OCI-M1 (cell line): ENCODE measurements at places on chromosomes 16 and 17.
A peak's percentile ranks its signal among the peaks of the same experiment; 100 is the strongest.

DNA sequence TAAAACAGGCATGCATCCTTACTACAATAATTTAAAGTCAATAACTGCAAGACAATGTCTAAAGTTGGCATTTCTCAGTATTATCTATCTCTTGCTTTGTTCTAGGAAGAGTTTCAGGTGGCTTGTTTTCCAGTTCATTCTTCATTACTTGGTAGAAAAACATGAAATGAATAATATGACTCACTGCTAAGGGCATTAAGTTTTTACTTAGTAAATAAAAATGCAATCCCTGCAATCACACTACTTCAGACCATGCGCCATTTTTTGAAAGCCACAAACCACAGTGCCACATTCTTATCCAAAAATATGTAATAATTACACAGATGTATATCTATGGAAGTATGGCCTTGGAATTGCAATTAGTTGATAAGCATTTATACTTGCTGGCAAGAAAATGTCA is 55.4 kb downstream of the CREBBP start:
- no peak for DNase-seq

- no peak for DNase-seq
Observed at GRCh38 chr17:81405411-81405872, 10.2 kb downstream of the BAHCC1 start.

GRCh38 chr16:1054660-1055556 is 17.6 kb upstream of the SSTR5 start:
- peak; percentile 45 for DNase-seq

DNA sequence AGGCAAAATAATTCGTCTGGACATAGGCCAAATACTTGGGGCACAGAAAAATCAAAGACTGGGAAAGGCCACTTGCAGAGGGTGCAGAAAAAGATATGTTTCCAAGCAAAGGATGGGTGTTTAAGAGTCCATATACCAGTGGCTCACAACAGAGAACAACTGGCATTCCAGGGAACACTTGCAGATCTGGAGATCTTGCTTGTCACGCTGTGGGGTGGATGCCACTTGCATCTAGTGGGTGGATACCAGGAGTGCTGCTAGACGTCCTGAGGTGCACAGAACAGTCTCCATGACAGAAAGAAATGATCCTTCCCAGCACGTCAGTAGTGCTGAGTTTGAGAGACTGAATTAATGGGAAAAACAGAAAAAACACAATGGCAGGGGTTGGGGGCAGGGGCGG is 8.4 kb downstream of the CBX8 start:
- DNase-seq = no peak

- no peak for DNase-seq
Observed at GRCh38 chr17:73093286-73093685, 798 bp upstream of the SLC39A11 start.

DNA sequence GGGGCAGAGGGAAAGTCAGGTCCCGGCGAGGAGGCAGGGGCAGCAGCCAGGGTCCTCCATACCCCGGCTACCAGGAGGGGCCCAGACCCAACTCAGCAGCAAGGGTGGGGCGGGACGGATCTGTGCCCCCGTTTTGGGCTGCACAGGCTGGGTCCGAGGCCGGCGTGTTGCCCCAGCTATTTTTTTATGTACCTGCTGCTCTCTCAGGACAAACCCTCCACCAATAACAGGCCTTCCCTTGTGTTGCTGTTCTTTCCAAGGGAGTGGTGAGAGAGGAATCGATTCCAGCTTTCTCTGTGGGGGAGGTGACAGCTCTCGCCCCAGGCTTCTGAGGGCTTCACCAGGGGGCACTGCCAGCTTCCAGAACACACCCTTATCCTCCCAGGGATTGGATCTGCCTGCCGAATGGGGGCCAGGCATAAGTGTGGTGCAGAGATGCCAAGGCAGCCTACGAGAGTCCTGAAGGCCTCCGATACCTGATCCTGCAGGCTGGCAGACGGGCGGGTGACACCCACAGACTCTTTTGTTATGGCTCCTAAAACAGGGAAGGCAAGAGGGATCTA is 22.3 kb downstream of the RTN4RL1 start:
- no peak for DNase-seq

DNA sequence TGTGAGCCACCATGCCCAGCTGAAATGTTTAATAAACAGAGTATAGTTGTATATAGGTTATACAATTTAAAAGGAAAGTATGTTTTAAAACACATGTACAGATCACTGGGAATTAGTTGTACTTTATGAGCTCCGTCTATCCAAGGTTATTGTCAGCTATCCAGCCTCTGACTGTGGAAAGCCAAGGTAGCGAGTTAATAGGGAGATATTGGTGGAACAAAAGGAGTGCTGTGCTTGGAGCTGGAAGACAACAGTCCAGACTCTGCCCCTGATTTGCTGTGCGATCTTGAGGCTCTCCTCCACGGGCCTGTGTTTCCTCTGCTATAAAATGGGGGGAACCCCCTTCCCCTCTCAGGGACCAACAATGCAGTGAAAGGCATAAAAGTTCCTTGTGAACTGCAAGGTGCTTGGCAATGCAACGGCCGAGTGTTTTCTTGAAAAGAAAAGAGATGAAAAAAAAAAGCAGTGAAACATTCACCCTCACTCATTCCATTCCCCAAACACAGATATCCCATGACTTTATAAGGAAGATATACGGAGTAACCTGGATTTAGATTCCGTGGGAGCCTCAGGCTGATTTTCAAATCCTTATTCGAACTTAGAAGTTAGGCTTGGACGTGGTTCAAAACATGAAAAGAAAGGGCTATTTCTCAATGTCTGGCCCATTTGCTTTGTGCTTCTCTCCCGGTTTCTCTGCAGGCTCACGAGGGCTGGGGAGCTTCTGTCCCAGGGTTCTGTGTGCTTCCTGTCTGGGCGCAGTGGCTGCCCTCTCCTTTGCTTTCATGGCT is 34.1 kb downstream of the CUEDC1 start:
- no peak for DNase-seq

GRCh38 chr16:56972403-56973293 is 10.9 kb downstream of the CETP start:
- DNase-seq = no peak

DNA sequence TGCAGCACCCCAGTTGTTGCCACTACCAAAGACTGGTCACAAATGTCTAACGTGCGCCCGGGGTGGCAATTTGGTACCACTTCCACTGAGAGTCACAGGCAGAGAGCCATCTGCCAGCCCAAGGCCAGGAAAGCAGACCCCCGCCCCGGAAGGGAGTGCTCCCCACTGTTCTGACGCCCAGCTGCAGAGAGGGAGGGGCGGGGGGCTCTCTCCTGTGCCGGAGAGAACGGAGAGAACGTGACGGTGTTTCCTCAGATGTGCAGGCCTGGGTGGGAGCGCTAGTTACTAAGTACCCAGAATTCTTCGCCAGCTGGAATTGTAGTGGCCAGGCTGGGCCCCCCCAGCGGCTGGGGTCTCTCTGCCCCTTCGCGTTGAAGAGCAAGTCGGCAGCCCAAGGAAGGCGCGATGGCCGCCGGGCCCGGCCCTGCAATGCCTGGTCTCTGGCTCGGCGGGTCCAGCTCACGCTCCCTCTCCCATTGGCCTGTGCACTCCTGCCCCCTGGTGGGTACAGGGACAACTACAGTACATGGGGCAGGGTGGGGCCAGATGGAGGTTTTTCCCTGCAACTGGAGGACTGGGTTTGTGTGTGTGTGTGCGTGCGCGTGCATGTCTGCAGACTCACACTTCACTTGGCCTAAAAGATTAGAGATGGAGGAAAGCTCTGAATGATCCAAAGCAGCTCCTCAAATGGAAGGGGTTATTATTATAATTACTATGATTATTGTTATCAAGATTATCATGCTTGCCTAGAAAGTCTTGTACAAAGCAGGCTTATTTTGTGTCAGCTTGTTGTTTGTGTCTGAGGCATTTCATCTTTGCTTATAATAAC is 107.1 kb downstream of the AMFR start:
- DNase-seq = peak; percentile 76

- no peak for DNase-seq
Observed at GRCh38 chr17:33292981-33293867, at the start of gene ASIC2. Gene ASIC2, minus strand, starts transcription at chr17:33293295.

GRCh38 chr17:21532763-21533385 is 156.7 kb downstream of the KCNJ12 start:
- DNase-seq = no peak

GRCh38 chr16:11692651-11693050 is 24.4 kb downstream of the SNN start:
- DNase-seq = no peak

GRCh38 chr16:57503366-57503765 is 17.1 kb upstream of the DOK4 start:
- no peak for DNase-seq

- DNase-seq = no peak
Observed at GRCh38 chr17:42131981-42132432, 9.4 kb downstream of the HSPB9 start.

DNA sequence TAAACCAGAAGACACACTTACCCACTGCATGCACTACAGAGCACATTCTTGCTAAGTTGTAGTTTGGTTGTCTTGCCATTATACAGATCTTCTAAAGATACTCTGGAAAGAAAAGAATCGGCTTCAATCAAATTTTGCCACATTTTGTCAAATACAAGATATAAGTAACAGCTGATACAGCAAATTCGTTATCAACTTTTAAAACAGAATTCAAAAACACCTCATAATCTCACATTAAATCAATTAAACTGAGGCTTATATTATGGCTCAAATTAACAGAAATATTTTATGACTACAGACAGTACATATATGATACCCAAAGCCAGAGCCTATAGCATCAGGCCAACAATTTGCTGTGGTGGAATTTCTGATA is 5.4 kb downstream of the DNAJA2 start:
- no peak for DNase-seq

GRCh38 chr17:46944931-46945330 is 22.0 kb downstream of the GOSR2 start:
- DNase-seq = no peak

GRCh38 chr17:7363311-7363710 is 8.4 kb downstream of the TMEM95 start:
- no peak for DNase-seq

- no peak for DNase-seq
Observed at GRCh38 chr16:31698901-31699300, 171.2 kb downstream of the AHSP start.

- DNase-seq = no peak
Observed at GRCh38 chr16:12348733-12349704, 372.5 kb downstream of the SNX29 start.

DNA sequence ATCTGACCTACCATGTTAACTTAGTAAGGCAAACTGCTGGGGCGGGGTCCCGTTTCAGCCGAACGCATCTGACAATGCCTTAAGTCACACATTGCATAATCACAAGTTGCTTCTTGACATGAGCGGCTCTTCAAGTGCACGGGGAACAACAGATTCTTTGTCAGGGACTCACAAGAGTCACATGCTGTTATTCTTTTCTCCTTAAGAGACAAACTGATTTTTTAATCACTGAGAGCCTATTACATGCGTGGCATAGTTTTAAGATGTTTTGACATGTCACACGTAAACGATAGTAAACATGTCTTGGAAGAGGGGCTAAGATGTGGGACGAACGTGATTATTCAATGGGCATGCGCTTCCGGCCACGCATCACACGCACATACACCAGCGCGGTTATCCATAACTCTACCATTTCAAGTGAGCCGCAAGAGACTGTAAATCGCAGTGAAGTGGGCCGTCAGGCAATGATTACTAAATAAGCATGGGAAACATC is 63.4 kb downstream of the ADCY9 start:
- no peak for DNase-seq

GRCh38 chr17:19978209-19978802 is 678 bp upstream of the AKAP10 start:
- DNase-seq = peak; percentile 86

DNA sequence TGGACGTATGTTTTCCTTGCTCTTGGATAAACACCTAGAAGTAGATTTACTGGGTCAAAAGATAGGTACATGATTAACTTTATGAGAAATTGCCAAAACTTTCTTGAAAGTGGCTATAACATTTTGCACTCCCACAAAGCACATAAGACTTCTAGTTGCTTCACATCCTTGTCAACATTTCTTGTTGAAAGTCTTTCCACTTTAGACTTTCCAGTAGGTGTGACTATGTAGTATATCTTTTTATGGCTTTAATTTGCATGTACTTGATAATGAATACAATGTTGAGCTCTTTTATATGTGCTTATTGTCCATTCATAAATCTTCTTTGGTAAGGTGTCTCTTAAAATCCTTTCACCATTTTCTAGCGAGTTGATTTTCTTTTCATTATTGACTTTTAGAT is 241.2 kb upstream of the RPL38 start:
- no peak for DNase-seq

GRCh38 chr17:35713069-35713728 is 18.2 kb upstream of the RASL10B start:
- DNase-seq = no peak

- DNase-seq = peak; percentile 74
Observed at GRCh38 chr17:59105852-59106462, 723 bp downstream of the TRIM37 start.

DNA sequence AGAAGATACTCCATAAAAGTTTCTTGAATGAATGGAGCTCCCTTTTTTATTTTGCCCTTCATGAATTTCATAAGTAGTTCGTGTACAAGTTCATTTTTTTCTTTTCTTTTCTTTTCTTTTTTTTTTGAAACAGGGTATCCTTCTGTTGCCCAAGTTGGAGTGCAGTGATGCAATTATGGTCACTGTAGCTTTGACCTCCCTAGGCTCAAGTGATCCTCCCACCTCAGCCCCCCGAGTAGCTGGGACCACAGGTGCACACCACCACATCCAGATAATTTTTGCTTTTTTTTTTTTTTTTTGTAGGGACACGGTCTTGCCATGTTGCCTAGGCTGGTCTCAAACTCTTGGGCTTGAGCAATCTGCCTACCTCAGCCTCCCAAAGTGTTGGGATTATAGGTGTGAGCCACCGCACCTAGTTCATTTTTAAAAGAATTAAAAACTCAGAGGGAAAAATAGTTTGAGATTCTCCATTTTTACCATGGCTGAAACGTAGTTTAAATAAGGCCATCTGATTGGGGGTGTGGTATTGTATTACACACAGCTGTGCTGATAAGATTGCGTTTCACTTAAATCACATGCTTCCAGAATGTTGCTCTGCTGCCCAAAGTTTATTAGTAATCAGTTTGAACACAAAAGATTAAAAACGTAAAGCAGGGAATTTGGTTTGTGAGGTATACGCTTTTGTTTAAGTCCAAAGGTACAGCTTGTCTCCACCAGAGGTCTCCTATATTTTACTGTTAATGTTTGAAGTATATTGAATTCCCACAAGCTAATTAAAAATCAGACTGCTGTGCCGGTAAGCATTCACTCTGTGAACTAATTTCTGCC is 154.1 kb downstream of the SOCS1 start:
- peak; percentile 97 for DNase-seq

- no peak for DNase-seq
Observed at GRCh38 chr16:23355106-23355670, 53.1 kb downstream of the SCNN1B start.
